ENCODE measurements at places on chromosomes 4 and X. TPM values are rescaled to one million over a fixed set of nuclear protein-coding genes. Genes with fewer than 3 reads are reported as not detected.

- DNase-seq, result no peak
Observed at GRCh38 chrX:109855501-109855900, 122.4 kb upstream of the ACSL4 start.

DNA sequence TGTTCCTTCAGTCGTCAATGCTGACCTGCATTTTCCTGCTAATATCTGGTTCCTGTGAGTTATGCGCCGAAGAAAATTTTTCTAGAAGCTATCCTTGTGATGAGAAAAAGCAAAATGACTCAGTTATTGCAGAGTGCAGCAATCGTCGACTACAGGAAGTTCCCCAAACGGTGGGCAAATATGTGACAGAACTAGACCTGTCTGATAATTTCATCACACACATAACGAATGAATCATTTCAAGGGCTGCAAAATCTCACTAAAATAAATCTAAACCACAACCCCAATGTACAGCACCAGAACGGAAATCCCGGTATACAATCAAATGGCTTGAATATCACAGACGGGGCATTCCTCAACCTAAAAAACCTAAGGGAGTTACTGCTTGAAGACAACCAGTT is 12.6 kb downstream of the TLR8 start:
- DNase-seq, result no peak

GRCh38 chrX:137654481-137654880 is 88.6 kb downstream of the ZIC3 start:
- DNase-seq, result no peak

DNA sequence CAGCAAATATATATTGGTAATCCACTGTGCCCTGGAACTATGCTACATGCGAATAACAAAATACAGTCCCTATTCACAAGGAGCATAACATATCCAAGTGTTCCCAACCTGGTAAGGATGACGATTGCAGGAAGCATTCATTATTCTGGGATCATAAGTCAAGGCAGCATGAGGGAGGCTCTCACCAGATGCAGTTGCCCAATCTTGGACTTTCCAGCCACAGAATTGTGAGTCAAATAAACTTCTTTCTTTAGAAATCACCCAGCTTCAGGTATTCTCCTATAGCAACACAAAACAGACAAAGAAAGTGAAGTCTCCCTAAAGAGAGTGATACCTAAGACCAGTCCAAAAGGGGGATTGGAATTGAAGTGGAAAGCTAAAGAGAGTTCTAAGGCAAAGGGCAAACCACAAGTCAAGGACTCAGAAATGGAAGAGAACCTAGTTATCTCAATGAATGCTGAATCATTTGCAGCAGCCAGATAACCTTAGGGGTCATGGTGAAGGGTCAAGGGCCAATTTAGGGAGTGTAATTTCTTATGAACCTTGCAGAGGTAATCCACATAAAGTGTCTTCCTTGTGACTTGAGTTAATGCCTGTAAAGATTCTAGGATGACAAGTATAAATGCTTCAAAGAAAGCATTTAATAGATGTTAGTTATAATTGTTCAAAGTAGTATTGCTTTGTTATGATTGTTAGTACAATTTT is 103.1 kb upstream of the PCDH7 start:
- no peak for DNase-seq

GRCh38 chr4:5750946-5751665 is 40.1 kb downstream of the EVC start:
- peak; percentile 67 for DNase-seq

- no peak for DNase-seq
Observed at GRCh38 chrX:150361777-150362351, 1.3 kb upstream of the MAMLD1 start.

- peak; percentile 18 for DNase-seq
Observed at GRCh38 chrX:102720237-102721168, at the start of gene GPRASP3. GPRASP3 (plus strand) TSS chrX:102720743; CDS start chrX:102748996, 28,253 bp downstream.

DNA sequence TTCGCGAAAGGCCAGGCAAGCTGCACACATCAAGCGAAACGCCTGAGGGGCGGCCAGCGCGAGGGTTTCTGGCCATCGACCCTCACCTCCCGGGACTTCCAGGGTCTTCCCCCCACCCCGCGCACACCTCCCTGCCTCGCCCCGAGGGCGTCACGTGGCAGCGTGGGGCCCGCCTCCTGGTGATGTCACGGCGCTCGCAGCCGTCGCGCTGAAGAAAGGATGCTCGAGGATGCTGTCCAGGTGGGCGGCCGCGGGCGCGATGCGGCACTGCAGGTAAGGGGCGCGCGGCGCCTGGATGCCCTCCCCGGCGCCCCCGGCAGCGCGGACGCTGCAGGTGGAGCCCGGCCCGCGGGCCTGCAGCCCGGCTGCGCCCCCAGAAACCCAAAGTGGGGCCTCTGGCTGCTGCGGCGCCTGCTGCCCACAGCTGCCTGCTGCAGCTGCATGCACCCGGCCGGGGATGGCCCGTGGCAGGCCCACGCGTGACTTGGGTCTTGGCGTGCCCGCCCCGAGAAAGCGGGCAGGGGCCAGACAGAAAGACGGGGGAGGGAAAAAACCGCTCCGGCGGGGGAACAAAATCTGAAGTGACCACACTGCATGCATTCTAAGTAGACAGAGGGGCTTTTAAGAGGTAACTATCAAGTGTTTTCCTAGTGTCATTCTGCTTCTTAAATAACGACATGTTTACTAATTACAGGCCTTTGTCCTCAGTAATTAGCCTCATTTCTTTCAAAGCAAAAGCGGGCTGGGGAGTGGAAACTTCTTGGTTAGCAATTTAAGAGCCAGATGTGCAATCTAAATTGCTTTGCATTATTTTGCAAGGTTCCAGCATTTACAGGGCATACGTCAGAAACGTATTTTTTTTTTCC is 1.7 kb downstream of the CLCN4 start:
- no peak for DNase-seq

DNA sequence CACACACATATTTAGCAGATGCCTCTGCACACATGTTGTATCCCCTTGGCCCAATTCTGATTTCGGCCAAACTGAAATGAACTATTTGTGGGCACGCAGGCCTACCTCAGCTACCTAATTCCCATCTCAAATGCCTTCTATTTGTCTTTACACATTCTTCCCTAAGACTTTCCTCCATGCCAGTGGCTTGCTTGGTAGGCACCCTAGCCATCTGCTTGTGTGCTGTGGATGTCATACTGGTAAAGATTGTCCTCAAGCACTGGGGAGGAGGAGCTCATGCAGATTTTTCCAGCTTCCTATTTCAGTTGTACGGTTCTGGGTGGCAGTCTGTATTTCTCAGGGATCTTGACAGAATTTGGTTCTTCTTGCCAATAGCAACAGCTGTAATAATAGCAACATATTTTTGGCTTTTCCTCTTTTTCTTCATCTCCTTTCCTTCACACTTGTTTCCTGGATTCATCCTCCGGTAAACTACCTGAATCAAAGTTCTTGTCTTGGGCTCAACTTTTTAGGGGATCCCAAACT is 514.3 kb downstream of the ADGRL3 start:
- DNase-seq, result no peak

- DNase-seq, result no peak
Observed at GRCh38 chrX:49901048-49901447, 21.3 kb upstream of the CLCN5 start.

DNA sequence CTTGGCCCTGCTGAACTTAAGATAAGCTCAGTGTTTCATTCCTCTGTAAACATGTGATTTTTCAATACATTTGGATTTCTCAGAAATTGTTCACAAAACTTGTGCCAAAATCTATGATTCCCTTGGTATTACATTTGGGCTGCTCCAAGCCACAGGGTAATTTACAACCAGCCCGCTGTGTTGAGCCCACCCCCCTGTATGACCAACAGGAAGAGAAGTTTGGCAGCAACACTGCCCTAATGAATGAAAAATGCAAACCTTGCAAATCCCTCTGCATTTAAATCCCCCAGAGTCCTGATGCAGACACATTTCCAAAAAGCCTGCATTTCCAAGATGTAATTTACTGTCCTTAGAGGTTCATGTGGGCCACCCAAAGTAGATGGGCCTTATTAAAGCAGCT is 34.1 kb upstream of the GAB1 start:
- DNase-seq, result no peak

DNA sequence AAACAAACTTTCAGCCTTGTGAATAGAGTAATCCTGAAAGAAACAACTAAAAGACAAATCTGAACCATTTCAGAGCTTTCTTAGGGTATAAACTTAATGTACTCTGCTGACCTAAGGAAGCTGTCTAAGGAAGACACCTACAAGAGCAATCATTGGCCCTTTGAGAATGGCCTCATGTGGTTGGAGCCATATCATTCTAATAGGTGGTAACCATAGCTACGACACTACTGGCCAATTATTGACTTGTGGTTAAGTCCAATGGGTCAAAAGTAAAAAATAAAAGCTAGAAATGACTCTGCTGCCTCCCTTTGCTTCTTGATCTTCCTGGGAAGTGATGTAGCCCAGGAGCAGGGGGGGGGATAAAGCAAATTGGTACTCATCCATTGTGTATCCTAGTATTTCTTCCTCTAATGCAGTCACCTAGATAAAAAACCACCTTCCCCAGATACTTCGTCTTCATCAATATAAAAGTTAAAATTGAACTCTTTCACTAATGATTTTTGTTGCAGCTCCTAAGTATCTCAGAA is 547.0 kb downstream of the ARAP2 start:
- no peak for DNase-seq

DNA sequence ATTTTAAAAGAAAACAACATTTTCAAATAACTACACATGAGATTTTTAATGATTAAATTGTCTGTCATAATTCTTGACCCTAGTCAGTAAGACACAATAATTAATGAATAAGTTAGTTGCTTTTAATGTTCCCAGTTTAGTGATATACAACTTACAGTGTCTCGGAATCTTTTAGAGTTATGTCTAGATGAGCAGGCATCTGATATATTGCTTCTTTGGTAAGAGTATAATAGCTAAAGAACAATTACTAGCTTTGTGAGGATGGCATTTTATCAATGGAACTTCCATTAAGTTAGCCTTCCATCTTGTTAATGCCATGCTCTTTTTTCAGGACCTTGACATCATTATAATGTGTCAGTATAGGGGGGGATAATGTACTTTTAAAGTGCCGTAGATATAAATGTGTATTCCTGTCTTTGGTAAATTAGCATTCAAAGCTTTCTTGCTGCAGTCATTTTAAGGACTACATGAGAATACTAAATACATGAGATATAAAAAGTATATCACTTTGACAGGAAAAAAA is 425.1 kb downstream of the PDHA2 start:
- DNase-seq, result no peak

- no peak for DNase-seq
Observed at GRCh38 chrX:155259752-155260151, 4.5 kb downstream of the RAB39B start.

DNA sequence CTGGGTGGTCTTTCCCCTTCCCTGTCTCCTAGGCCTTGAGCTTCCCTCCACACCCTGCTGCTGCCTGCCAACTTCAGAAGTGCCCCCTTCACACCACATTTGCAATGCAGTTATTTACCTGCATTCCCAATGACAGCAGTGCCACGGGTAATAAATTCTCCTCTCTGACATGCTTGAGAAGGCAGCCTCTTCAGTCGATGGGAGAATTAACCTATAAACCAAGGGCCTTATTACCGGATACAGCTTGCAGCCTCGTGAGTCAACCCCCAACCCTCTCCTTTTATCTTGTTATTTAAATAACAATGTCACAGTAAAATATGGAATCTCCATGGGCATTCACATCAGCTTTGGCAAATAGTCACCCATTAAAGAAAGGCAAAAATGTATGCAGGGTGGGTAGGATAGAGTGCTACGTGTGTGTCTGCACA is 34.7 kb upstream of the LGI2 start:
- DNase-seq, result peak; percentile 51

The HAND2 gene
- total RNA-seq, result not detected

The ADH7 gene
- not detected for total RNA-seq

The PPA2 gene
- total RNA-seq, result 70.0 TPM

The RNF128 gene
- total RNA-seq, result 1.8 TPM

The ADH1B gene
- 0.08 TPM for total RNA-seq

The ESX1 gene
- total RNA-seq, result not detected
